ENCODE measurements at places on chromosomes 7 and 10. TPM values are rescaled to one million over a fixed set of nuclear protein-coding genes. Genes with fewer than 3 reads are reported as not detected.

DNA sequence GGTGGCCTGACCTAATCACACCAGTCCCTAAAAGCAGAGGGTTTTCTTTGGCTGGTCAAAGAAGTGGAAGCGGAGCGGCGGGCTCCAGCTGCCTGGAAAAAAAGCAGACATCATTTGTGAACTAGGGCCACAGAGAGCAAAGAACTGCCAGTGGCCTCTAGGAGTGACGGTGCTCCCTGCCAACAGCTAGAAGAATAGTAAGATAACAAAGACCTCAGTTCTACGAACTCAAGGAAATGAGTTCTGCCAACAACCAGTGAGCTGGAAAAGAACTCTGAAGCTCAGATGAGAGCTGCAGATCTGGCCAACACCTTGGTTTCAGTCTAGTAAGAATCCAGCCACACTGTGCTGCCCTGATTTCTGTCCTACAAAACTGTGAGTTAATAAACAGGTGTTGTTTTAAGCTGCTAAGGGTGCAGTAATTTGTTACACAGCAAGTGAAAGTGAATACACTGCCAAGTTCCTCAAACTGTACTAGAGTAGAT lies 178.0 kb downstream of the SRPK2 start:
- H3K36me3 ChIP-seq: no peaks in the 10 kb centered on the region
- H3K27me3 ChIP-seq: no peaks in the 10 kb centered on the region
- no peak for DNase-seq
- H3K27ac ChIP-seq: no peak overlapping the region
- H3K4me1 ChIP-seq: no peaks in the 10 kb centered on the region

Gene VSTM2A
- total RNA-seq: not detected

GRCh38 chr7:107977048-107977447 lies 25.9 kb downstream of the LAMB1 start:
- no peaks in the 10 kb centered on the region for H3K4me1 ChIP-seq
- peaks cover 95% of the 10 kb centered on the region for H3K36me3 ChIP-seq
- no peak overlapping the region for H3K4me3 ChIP-seq

Gene FAM131B
- total RNA-seq: 0.41 TPM

- peak overlapping the region; percentile 40 for H3K4me3 ChIP-seq
- peak overlapping the region; percentile 82 for H3K27ac ChIP-seq
- H3K27me3 ChIP-seq: no peaks in the 10 kb centered on the region
- H3K36me3 ChIP-seq: peaks cover 5% of the 10 kb centered on the region
- peak; percentile 91 for DNase-seq
Measured at GRCh38 chr7:116511552-116512519, 12.3 kb downstream of the CAV2 start.

Gene AOAH
- not detected for total RNA-seq

Gene ACTR3C
- total RNA-seq: not detected

DNA sequence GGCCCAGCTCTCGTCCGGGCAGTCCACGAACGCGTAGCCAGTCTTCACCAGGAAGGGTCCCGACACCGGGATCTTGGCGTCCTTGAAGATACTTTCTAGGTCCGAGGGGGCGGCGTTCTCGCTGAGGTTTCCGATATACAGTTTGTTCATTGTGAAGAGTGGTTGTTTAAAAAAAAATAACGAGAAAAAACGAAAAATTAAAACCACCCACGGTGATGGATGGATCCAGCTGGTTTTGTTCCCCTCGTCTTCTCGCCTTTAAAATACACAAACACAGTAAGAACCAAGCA lies 385 bp downstream of the IGF2BP3 start:
- H3K27ac ChIP-seq: peak overlapping the region; percentile 49
- peak overlapping the region; percentile 78 for H3K4me3 ChIP-seq
- H3K27me3 ChIP-seq: peaks cover 2% of the 10 kb centered on the region
- no peak for DNase-seq
- H3K36me3 ChIP-seq: peaks cover 19% of the 10 kb centered on the region

DNA sequence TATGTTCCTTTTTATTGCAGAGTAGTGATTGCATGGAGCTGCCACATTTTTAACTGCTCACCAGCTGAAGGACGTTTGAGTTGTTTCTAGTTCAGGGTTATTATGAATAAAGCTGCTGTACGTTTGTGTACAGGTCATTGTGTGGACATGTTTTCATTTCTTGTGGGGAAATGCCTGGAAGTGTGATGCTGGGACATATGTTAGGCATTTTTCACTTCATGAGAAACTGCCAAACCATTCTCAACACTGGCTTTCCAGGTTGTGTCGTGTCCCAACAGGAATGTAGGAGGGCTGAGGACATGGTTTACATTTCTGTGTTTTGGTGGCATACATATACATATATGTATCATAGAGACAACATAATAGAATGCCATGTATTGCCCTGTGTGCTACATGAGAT lies 73.0 kb downstream of the NEURL1 start:
- H3K27ac ChIP-seq: no peak overlapping the region
- H3K4me1 ChIP-seq: no peaks in the 10 kb centered on the region
- no peak for DNase-seq
- no peak overlapping the region for H3K4me3 ChIP-seq

GRCh38 chr7:67447297-67447696 lies 450.7 kb downstream of the TYW1 start:
- no peak overlapping the region for H3K27ac ChIP-seq
- H3K4me1 ChIP-seq: no peaks in the 10 kb centered on the region
- H3K4me3 ChIP-seq: no peak overlapping the region
- no peaks in the 10 kb centered on the region for H3K36me3 ChIP-seq
- no peaks in the 10 kb centered on the region for H3K27me3 ChIP-seq
- no peak for DNase-seq

Gene WDR86
- 0.72 TPM for total RNA-seq

DNA sequence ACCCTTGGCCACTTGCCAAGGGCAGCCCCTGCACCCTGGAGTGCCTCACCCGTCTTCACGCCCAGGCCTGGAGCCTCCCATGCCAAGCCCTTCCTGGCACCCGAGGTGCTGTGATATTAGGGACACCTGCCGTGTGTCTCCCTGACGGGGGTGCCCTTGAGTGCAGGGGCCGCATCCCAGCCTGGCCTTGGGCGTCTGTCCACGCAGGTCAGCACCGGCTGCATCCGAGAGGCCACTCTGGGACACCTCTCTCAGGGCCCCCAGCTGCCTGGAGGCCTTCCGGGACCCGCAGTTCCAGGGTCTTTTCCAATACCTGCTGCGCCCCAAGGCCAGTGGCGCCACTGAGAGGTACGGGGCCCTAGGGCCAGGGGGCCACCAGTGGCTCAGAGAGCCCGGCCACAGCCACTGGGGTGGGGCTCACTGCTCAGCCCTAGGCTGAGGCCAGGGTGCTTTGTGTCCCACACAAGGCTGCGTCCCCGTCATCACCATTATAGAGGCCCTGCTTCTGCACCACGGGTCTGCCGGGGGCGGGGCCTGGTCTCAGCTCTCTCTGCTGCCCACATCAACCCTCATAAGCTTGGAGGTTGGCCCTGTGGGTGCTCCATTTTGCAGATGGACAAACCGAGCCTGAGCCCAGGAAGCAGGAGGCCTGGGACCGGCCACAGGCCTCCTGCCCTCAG lies 12.7 kb downstream of the AP5Z1 start:
- no peak overlapping the region for H3K4me3 ChIP-seq
- H3K36me3 ChIP-seq: peaks cover 93% of the 10 kb centered on the region
- no peaks in the 10 kb centered on the region for H3K4me1 ChIP-seq
- no peak for DNase-seq
- no peaks in the 10 kb centered on the region for H3K27me3 ChIP-seq

DNA sequence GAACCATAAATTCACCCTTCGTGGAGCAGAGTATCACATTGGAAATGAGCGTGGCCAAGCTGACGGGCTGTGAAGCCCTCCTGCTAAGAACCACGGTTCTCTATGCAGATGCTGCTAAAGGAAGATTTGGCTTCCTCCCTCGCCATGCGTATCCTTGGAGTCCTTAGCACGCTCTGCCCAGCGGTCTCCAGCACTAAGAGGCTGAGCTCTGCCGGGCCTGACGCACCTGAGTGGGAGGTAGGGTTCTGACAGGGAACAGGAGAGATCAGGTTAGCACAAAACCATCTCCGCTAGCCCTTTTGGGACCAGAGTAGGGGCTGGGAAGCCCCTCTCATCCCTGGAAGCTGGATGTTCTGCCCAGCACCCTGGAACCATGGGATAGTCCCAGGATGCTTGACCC lies 225.8 kb downstream of the KCNMA1 start:
- no peak overlapping the region for H3K4me3 ChIP-seq
- H3K27me3 ChIP-seq: no peaks in the 10 kb centered on the region
- H3K36me3 ChIP-seq: no peaks in the 10 kb centered on the region
- H3K27ac ChIP-seq: no peak overlapping the region

- H3K27ac ChIP-seq: no peak overlapping the region
- no peaks in the 10 kb centered on the region for H3K4me1 ChIP-seq
- no peak for DNase-seq
- peaks cover 57% of the 10 kb centered on the region for H3K36me3 ChIP-seq
- H3K27me3 ChIP-seq: no peaks in the 10 kb centered on the region
Measured at GRCh38 chr10:37831495-37832333, 25.7 kb downstream of the ZNF248 start.

DNA sequence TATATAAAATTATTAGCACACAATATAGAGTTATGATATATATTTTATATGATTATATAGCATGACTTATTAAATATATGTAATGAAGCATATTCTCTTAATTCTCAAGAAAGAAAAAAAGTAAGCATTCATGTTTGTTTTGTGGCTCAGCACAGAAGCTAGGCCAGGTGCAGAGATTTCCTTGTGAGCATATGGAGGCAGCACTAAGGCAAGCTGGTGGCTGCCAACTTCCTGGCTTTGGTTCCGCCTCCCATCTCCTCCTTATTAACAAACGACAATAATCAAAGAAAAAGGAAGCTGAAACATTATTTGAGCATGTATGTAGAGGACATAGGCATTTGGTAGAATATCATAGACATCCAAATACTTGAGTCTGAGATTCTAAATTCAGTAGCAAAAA lies 130.3 kb downstream of the ST7 start:
- H3K4me3 ChIP-seq: no peak overlapping the region
- H3K36me3 ChIP-seq: no peaks in the 10 kb centered on the region
- H3K4me1 ChIP-seq: 0 out of 2 replicates have a peak, but pooled peaks cover 4% of the 10 kb centered on the region
- H3K27me3 ChIP-seq: no peaks in the 10 kb centered on the region

Gene RTKN2
- total RNA-seq: 3.3 TPM

DNA sequence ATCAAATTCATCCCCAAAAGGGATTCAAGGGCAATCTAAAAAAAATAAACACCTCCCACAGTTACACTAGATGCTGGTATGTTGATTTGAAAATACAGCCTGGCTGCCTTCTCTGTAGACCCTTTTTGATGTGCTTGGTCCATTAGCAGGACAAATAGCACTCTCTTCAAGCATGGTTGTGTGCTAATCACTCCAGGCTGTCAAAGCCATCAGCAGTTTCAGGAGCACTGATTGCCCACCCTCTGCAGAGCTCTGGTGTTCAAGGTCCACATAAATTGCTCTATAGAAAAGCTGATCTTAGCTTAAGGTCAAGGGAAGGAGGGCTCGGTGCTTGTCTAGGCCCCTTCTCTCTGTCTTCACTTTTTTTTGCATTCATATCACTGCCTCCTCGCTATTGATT lies 35.4 kb downstream of the PRR15 start:
- 0 out of 2 replicates have a peak, but pooled peaks cover 3% of the 10 kb centered on the region for H3K27me3 ChIP-seq
- H3K4me1 ChIP-seq: no peaks in the 10 kb centered on the region
- H3K36me3 ChIP-seq: no peaks in the 10 kb centered on the region
- H3K4me3 ChIP-seq: no peak overlapping the region
- DNase-seq: no peak

- no peaks in the 10 kb centered on the region for H3K4me1 ChIP-seq
- H3K27me3 ChIP-seq: no peaks in the 10 kb centered on the region
- no peak for DNase-seq
- no peak overlapping the region for H3K4me3 ChIP-seq
- no peak overlapping the region for H3K27ac ChIP-seq
Measured at GRCh38 chr7:134186027-134186426, 58.9 kb downstream of the LRGUK start.

Gene ALKBH4
- total RNA-seq: 26.4 TPM

- peaks cover 72% of the 10 kb centered on the region for H3K27me3 ChIP-seq
- H3K4me3 ChIP-seq: no peak overlapping the region
- no peak for DNase-seq
- H3K4me1 ChIP-seq: no peaks in the 10 kb centered on the region
- H3K27ac ChIP-seq: no peak overlapping the region
Measured at GRCh38 chr10:100859484-100859763, 53.3 kb upstream of the SLF2 start.

DNA sequence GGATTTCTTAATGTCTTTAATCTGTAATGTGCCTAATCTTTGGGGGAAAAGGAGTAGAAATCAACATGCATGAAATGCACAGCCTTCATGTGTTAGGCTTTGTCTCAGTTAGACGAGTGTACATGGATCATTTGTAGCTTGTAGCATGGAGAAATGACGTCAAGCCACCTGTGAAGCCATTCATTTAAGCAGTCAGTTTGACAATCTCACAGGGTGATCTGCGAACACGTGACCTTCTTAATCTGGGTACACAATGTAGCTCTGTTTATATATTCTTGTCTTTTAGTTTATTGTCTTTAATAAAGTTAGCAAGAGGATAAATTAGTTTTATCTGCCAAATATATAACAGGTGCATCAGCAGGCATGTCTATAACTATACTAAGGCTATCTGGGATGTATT lies 351.9 kb upstream of the LRGUK start:
- H3K27me3 ChIP-seq: no peaks in the 10 kb centered on the region
- H3K4me3 ChIP-seq: no peak overlapping the region
- H3K27ac ChIP-seq: no peak overlapping the region
- no peaks in the 10 kb centered on the region for H3K36me3 ChIP-seq
- no peak for DNase-seq
- peaks cover 4% of the 10 kb centered on the region for H3K4me1 ChIP-seq

- H3K27ac ChIP-seq: no peak overlapping the region
- H3K36me3 ChIP-seq: no peaks in the 10 kb centered on the region
- H3K27me3 ChIP-seq: no peaks in the 10 kb centered on the region
- no peak for DNase-seq
- H3K4me1 ChIP-seq: no peaks in the 10 kb centered on the region
Measured at GRCh38 chr10:86281396-86281795, 85.2 kb downstream of the GRID1 start.

Gene FGF8
- not detected for total RNA-seq

GRCh38 chr7:86884152-86884551 lies 175.3 kb downstream of the ELAPOR2 start:
- H3K36me3 ChIP-seq: no peaks in the 10 kb centered on the region
- H3K4me3 ChIP-seq: no peak overlapping the region
- DNase-seq: no peak
- H3K27me3 ChIP-seq: no peaks in the 10 kb centered on the region
- H3K27ac ChIP-seq: no peak overlapping the region

- H3K4me1 ChIP-seq: no peaks in the 10 kb centered on the region
- no peak overlapping the region for H3K27ac ChIP-seq
- no peak for DNase-seq
- peaks cover 7% of the 10 kb centered on the region for H3K27me3 ChIP-seq
Measured at GRCh38 chr7:22364900-22365299, 7.9 kb upstream of the RAPGEF5 start.

- no peak overlapping the region for H3K27ac ChIP-seq
- no peaks in the 10 kb centered on the region for H3K27me3 ChIP-seq
- no peak overlapping the region for H3K4me3 ChIP-seq
- DNase-seq: no peak
- peaks cover 7% of the 10 kb centered on the region for H3K4me1 ChIP-seq
Measured at GRCh38 chr10:78528749-78529204, 495.1 kb downstream of the RPS24 start.

Gene TET1
- 1.9 TPM for total RNA-seq

Gene NXPH1
- not detected for total RNA-seq

- no peak overlapping the region for H3K4me3 ChIP-seq
- H3K27ac ChIP-seq: no peak overlapping the region
- no peaks in the 10 kb centered on the region for H3K36me3 ChIP-seq
- peaks cover 95% of the 10 kb centered on the region for H3K27me3 ChIP-seq
- H3K4me1 ChIP-seq: peaks cover 3% of the 10 kb centered on the region
- no peak for DNase-seq
Measured at GRCh38 chr10:101140084-101140949, 9.2 kb downstream of the TLX1 start.

Data from SJSA1 (cell line).